ENCODE measurements at places on chromosomes 16 and 17. TPM values are rescaled to one million over a fixed set of nuclear protein-coding genes. Genes with fewer than 3 reads are reported as not detected.

GRCh38 chr16:82464187-82464586 is 162.6 kb upstream of the CDH13 start:
- no peak for DNase-seq

The CNTNAP4 gene
- polyA plus RNA-seq: 0.52 TPM

GRCh38 chr17:21374441-21375161 is 1.6 kb upstream of the KCNJ12 start:
- no peak for DNase-seq

The TBX6 gene
- 1.1 TPM for polyA plus RNA-seq

DNA sequence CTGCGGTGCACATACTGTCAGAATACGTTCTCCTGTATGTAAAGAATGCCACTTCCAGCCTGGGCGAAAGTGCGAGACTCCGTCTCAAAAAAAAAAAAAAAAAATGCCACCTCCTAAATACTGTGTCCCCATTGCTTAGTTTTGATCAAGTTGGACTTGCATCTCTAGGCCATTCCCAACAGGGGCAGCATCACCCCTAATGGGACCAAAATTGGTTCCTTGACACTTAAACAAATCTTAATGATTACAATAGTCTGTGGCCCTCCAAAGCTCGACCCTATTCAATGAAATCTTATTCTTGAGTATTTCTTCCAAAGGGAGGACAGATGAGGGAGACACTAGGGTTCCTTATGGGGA is 154.7 kb upstream of the PLCG2 start:
- DNase-seq: no peak

GRCh38 chr17:73290399-73291259 is 21.2 kb downstream of the CDC42EP4 start:
- no peak for DNase-seq

- no peak for DNase-seq
Measured at GRCh38 chr17:16988749-16989229, 16.9 kb upstream of the TNFRSF13B start.

GRCh38 chr17:41617698-41618097 is 5.1 kb upstream of the KRT16 start:
- no peak for DNase-seq

GRCh38 chr16:82695806-82696205 is 69.0 kb downstream of the CDH13 start:
- DNase-seq: no peak

- DNase-seq: peak; percentile 61
Measured at GRCh38 chr16:70738083-70738977, 52.5 kb upstream of the MTSS2 start.
